ENCODE measurements at places on chromosomes 1 and 21.
A peak's percentile ranks its signal among the peaks of the same experiment; 100 is the strongest.

DNA sequence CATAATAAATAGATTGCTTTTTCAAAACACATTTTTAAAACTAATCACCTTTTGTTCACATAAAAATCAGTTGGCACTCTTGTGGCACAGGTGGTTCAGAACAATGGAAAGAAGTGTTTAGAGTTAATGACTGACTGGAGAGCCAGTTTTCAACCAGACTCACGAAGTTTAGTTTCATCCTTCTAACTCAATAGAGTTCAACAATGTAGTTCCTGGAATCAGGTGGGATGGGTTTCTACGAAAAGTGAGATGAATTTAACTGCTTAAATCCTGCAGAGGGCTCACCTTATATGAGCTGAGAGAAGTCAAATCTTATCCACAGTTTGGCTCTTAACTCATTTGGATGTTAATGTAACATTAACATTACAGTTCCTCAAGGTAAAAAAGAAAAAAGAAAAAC, 116.5 kb downstream of the SMYD2 start:
- no peak for DNase-seq

GRCh38 chr21:44017601-44018000, 5.5 kb downstream of the TRAPPC10 start:
- DNase-seq, result peak; percentile 51

GRCh38 chr1:21139601-21140000, 37.1 kb downstream of the EIF4G3 start:
- DNase-seq, result peak; percentile 24

DNA sequence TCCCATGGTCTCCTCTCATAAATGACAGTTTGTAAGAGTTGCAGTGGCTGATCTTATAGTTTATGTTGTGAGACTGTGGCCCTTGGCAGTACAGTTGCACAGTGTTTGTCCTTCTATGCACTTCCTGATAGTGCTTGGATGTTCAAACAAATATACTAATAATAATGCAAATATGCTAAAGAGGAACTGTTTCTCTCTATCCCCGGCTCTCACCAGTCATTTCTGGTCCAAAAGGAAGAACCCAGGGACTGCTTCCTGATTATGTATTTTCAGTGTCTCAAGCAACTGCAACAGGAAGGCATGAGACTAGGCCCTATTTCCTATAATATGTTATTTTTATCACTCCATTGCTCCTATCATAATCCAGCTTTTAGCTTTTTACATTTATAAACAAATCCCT, 17.0 kb upstream of the SUCO start:
- DNase-seq, result no peak

- DNase-seq, result no peak
Measured at GRCh38 chr1:67270541-67270940, 37.1 kb upstream of the IL12RB2 start.

DNA sequence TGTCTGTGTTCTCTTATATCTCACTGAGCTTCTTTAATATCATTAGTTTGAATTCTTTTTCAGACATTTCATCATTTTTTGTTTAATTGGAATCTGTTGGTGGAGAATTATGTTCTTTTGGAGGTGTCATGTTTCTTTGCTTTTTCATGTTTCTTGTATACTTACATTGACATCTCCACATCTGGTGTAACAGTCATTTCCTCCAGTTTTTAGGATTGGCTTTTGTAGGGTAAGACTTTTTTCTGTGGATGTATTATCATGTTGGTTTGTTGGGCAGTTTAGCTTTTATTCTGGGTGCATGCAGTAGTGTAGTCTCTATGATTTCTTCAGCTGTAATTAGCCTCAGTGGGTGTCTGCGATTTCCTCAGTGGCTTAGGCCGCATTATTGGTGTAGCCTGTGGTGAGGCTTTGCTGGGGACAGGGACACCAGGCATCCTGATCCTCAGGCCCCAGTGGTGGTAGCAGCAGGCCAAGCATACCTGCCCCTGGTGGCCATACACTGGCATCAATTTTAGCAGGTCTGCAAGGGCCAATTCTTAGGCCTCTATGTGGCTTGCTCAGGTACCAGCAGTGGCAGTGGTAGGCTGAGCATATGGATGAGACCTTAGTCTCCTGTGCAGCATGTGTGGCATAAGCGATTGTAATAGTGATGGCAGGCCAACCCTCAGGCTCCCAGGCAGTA, 77.6 kb upstream of the SAMD13 start:
- no peak for DNase-seq

DNA sequence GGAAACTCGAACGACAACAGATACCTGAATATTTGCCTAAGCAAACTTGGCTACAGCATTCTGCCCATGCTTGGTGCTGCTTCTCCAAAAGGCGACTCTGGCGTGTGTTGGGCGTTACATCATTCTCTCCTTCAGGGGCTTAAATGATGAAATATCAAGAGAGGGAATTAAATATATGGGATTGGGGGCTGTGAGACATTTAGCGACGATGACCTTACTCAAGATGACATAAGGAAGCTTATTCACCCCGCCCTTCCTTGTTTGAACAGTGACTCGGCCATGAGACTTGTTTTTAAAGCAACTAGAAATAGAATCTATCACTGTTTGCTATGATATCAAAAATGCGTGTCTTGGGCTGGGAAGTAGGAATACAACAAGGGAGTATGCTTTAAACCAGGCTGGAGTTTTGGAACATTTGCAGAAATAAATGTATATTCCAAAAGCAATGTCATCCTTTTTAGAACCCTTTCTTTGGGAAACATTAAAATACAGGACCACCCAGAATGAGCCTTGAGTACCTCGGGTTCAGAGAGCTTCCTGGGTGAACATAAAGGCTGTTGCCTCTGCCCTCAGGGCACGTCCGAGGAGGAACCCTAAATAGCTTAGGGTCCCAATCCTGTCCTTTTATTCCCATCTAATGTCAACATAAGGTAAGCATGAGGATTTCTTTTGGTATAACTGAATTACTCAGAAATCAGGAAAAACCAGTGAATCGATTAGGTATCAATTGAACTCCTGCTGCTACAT, 123.3 kb upstream of the SLC45A1 start:
- no peak for DNase-seq

GRCh38 chr1:230901671-230902070, 33.4 kb upstream of the C1orf198 start:
- DNase-seq, result no peak

GRCh38 chr21:29136033-29136432, 5.6 kb downstream of the MAP3K7CL start:
- no peak for DNase-seq

GRCh38 chr1:160652924-160653619, 6.2 kb upstream of the SLAMF1 start:
- DNase-seq, result no peak

DNA sequence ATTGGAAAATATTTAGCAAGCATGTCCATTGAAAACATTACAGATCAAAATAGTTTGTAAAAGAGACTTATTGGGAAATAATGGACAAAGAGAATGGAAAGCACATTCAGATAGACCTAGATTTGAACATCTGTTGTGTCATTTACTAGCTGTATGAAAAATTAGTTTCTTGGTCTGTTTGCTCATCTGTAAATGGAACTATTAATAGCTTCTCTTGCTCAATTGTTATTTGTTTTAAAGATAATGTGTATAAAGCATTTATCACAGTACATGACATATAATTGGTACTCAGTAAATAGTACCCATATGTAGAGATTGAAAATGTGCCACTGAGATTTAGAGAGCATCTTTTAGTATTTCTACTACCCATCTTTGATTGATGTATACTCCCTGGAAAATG, 25.9 kb downstream of the RPAP2 start:
- no peak for DNase-seq

GRCh38 chr1:89475269-89475668, 49.4 kb upstream of the LRRC8B start:
- no peak for DNase-seq

DNA sequence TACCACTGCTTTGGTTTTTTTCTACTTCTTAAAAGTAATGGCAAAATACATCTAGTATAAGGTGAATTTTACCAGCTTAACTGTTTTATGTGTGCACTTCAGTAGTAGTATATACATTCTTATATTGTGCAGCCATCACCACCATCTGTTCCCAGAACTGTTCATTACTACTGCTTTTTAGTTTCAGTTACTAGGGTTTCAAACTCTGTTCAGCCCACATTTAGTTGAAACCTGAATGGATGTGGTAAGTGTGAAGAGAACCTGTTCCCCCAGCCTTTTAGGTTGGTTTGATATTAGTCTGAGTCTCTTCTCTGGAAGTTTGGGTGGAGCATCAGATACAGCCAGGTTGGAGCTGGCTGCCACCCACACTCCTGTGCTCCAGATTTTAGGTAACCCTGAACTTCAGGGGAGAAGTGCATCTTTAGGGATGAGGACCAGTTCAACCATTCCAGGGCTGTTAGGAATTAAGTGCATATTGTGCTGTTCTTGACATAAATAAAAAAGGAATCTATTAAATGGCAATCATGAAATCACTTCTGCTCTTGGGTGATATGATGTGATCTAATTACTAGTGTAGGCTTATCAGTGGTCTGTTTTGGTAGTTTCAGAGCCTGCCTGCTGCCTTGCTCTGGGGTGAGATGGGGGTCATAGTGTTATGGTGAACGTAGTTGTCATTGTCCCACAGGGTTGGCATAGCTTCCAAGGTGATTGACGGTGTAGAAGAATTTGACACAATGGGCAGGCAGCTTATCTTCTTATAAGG, 32.1 kb downstream of the URB2 start:
- no peak for DNase-seq

- no peak for DNase-seq
Measured at GRCh38 chr1:169098380-169098779, 8.1 kb upstream of the ATP1B1 start.

DNA sequence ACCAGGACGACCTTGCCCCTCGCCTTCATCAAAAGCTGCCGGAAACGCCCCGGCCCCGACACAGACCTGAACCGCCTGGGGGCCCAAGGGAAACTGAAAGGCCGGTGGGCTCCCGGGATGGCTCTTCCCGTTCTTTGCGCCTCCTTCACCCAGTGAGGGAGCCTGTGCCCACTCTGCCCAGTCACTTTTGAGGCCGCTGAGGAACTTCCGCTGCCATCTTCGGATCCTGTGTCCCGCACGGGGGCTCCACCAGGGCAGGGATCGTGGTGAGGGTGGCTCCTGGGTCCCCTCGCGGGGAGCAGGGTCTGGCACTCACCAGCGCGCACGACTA, 104.0 kb downstream of the PPIAL4G start:
- DNase-seq, result no peak

DNA sequence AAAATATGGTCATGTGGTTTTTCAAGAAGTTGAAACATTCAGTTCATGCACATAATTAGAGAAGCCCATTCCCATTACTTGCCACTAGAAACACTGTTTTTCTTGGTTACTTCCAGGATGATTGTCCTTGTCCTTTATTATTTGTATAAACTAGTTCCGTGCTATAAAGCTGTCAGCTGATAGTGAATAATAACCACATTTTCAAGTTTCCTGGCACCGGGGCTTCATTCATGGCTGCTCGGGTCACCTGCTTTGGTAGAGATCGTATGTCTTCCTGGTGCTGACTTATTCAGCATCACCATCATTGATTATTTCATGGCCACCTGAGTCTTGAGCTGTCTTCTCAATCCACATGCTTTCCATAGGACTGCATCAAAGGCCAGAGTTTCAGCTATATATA, 62.9 kb upstream of the ZNF326 start:
- DNase-seq, result no peak
